CD4-positive, alpha-beta T cell treated with Interleukin-21 for 1 hour (primary cell): ENCODE measurements at places on chromosomes 11 and 22.
A peak's percentile ranks its signal among the peaks of the same experiment; 100 is the strongest.

DNA sequence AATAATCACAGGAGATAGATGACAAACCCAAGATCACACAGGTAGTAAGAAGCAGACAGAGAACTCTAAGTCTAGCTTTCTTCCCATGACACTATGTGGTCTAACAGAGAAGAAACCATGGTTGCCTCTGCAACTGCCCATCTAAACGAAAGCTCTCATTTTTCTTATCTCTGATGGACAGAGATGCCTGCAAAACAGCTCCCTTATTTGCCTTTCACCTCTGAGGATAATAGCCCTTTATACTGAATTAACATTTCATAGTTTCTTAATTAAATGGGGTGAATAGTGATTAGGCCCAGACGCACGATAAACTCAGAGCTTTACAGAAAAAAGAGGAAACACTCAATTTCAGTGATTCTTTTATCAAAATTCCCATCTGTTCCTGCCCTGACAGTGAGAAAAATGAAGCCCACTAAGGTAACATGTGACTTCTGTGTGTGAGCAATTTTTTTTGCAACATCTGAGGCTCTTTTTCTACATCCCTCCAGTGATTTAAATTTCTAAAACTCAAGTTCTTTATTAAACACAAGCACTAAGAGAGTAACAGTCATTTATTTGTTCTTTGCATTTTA lies 24.6 kb downstream of the OR2AG2 start:
- no peak for DNase-seq

- DNase-seq = no peak
Observed at GRCh38 chr11:28842716-28843115, 734.5 kb downstream of the METTL15 start.

DNA sequence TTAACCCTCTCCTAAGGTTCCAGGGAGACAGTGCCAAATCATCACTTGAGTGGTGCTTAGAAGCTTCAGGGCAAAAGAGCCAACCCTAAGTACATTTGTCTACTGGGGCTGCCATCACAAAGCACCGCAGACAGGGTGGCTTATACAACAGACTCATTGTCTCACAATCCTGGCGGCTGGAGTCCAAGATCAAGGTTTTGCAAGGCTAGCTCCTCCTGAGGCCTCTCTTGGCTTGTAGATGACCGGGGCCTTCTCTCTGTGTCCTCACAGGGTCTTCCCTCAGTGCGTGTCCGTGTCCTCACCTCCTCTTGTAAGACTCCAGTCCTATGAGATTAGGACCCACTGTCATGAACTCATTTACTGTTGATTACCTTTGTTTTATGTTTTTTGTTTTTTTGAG lies 34.1 kb upstream of the CD81 start:
- no peak for DNase-seq

DNA sequence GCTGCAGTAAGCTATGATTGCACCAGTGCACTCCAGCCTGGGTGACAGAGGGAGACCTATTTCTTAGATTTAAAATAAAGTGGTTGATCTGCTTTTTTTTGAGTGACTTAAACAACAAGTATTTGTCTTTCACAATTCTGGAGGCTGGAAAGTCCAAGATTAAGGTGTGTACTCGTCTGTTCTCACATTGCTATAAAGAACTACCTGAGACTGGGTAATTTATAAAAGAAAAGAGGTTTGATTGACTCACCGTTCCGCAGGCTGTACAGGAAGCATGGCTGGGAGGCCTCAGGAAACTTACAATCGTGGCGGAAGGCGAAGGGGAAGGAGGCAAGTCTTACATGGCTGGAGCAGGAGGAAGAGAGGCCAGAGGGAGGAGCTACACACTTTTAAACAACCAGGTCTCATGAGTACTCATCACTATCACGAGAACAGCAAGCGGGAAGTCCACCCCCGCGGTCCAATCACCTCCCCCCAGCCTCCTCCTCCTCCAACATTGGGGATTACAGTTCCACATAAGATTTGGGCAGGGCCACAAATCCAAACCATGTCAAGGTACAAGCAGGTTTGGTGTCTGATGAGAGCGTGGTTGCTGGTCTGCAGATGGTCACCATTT lies 19.7 kb upstream of the OSBPL5 start:
- DNase-seq = no peak

DNA sequence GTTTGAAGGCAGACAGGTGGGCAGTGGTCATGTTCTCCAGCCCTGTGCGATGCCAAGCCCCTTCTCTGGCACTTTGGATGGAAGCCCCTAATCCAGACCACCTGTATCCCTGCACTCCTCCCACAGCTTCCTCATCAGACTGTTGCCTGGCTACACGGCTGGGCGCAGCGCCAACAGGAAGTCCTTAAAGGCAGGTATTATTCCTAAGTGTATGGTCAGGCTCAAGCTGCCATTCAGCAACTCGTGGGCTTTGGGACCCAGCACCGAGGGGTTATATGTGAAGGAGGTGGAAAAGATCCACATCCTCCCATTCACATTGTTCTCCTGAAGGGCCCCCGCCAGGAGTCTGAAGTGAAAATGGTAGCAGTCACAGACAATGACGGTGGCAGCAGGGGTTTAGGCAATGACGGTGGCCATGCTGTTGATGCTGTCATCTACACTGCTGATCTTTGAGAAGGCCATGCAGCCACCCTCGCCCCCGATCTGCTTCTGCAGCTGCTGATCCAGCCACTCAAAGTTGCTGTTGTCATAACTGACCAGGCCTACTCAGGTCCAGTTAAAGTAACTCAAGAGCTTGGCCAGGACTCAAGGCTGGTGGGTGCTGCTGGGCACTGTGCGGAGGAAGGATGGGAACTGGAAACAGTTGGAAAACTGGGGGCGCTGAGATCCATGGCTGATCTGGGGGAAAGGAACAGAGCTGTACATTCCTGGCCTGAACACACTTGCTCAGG lies 27.7 kb downstream of the OR6Q1 start:
- no peak for DNase-seq

GRCh38 chr11:28820296-28820989 lies 712.3 kb downstream of the METTL15 start:
- no peak for DNase-seq

GRCh38 chr11:105108247-105108646 lies 31.3 kb downstream of the CARD18 start:
- DNase-seq = no peak

- DNase-seq = no peak
Observed at GRCh38 chr11:57230316-57230715, 6.7 kb downstream of the APLNR start.

DNA sequence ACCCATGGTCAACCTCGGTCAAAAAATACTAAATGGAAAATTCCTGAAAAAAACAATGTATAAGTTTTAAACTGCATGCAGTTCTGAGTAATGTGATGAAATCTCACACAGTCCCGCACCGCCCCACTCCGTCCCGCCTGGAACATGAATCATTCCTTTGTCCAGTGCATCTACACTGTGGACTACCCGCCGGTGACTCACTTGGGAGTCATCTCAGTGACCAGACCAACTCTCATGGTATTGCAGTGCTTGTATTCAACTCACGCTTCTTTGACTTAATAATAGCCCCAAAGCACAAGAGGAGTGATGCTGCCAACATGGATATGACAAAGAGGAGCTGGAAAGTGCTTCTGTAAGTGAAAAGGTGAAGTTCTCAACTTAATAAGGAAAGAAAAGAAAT lies 48.8 kb downstream of the ARHGAP32 start:
- no peak for DNase-seq

DNA sequence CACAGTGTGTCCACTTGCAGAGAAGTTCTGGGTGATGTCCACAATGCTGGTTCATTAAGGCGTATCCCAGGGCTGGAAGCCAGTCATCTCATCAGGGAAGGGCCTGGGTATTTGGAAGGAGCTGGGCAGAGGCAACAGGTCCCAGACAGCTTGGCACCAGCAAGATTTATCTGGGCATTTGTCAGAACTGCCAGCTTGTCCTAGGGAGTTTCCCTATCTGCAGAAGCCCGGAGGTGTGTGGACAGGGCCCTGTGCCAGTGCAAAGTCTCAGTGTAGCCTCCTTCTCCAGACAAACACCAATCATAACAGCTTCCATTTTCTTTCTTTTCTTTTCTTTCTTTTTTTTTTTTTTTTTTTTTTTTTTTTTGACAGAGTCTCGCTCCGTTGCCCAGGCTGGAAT lies 125.3 kb upstream of the TIMP3 start:
- DNase-seq = no peak

- no peak for DNase-seq
Observed at GRCh38 chr11:10544491-10545465, 3.8 kb upstream of the RNF141 start.

DNA sequence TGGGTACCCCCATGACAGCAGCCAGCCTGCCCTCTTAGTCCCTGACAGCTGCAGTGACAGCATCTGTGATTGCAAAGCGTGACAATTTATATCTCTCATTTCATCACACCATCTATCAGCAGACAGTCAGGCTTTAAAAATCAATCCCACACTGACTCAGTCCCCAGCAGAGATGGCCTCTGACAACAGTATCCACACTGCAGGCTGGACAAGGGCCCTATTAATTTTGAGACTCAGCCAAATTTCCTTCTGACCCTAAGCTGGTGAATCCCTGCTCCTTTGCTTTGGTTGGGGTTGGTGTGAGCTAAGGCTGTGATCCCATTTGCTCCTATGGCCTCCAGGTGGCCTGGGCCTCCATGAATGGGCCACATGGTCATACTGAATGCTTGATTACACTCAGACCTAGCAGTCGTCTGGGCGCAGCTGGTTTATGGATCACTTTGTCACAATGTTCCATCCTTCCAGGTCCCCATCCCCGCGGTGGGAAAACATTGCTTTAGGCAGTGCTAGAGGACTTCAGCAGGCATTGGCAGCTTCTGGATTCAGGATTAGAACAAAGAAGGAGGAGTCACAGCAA lies 68.2 kb upstream of the B3GAT1 start:
- DNase-seq = no peak

DNA sequence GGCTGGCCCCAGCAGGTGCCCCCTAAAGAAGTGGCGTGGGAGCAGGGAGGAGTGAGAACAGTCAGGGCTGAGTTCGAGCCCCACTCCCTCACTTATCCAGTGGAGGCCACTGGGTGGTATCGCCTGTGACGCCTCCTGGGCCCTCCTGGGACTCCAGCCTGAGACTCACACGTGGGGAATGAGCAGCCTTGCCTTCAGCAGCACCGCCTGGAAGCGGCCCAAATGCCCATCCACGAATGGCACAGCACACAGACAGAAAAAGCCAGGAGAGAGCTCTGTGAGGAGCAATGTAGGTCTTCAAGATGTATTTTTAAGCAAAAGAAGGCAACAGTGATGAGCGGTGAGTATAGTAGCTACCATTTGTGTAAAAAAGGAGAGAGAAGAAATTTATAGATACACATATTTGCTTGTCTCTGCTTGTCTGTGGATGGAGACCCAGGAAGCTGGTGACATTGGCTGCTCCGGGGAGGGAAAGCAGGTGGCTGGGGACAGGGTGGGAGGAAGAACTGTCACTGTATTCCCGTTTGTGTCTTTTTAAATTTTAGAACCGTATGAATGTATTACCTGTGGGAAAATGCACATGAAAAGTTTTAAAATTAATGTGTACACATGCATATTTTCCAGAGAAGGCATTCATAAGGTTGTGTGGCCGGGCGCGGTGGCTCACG lies 13.2 kb downstream of the KCNJ4 start:
- DNase-seq = no peak

- DNase-seq = no peak
Observed at GRCh38 chr11:7307836-7308235, 56.1 kb downstream of the SYT9 start.

- DNase-seq = peak; percentile 23
Observed at GRCh38 chr22:45248832-45249561, 8.3 kb upstream of the KIAA0930 start.

DNA sequence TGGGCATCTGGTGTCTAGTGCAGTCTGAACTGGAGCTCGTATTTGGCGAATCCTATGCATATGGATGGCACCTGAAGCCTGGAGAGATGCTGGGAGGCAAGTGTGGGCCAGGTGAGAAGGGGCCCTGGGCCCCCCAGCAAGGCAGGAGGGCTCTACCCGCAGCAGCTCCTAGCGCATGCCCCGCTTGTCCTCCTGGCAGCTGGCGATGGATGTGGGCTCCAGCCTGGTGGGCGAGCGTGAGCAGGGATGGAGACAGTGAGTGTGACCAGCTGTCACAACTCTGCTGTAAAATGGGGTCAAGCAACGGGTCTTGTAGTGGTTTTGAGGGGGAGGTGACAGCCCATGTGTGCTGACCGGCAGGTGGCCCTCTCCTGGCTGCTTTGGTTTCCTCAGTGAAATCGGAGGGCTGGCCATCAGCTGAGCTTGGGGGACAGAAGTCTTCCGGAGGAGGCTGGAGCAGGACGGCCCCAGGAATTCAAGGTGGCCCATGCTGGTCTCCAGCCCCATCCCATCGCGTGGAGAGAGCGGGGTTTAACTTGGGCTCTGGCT lies 12.0 kb downstream of the FRMD8 start:
- no peak for DNase-seq

DNA sequence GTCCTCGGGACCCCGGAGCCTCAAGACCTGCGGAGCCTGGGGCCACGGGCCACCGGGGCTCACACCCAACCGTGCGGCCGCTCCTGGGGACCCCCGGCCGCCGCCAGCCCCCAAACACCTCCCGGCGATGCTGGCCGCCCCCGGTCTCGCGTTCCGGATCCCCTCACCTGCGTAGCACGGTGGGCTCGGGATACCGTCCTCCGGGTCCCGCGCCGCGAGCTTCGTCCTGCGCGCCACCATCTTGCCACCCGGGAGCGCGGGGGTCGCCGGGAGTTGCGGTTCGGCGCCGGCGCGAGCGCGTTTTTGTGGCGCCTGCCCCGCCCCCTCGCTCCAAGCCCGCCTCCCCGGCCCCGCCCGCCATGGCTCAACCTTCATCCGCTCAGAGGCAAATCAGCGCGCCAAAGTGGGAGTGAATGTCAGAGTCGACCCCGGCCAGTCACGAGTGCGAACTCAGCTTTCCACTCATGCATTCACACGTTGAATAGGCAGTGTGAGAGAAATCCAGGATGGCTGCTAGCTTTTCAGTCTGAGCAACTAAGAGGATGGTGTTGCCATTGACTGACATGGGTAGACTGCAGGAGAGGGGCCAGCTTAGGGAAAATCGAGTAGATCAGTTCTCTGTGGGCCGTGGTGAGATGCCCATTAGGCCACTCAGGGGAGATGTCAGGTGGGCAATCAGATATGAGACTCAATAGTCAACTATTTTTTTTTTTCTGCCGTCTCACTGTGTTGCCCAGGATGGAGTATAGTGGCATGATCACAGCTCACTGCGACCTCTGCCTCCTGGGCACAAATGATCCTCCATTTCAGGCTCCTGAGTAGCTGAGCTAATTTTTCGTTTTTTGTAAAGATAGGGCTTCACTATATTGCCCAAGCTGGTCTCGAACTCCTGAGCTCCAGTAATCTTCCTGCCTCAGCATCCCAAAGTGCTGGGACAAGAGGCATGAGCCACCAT lies 28.3 kb downstream of the SERHL2 start:
- DNase-seq = peak; percentile 80

GRCh38 chr11:109432105-109432504 lies 10.1 kb downstream of the C11orf87 start:
- no peak for DNase-seq

- peak; percentile 51 for DNase-seq
Observed at GRCh38 chr11:86245369-86246292, 1.1 kb downstream of the EED start.

- no peak for DNase-seq
Observed at GRCh38 chr11:15793043-15793996, 563.0 kb downstream of the SOX6 start.

DNA sequence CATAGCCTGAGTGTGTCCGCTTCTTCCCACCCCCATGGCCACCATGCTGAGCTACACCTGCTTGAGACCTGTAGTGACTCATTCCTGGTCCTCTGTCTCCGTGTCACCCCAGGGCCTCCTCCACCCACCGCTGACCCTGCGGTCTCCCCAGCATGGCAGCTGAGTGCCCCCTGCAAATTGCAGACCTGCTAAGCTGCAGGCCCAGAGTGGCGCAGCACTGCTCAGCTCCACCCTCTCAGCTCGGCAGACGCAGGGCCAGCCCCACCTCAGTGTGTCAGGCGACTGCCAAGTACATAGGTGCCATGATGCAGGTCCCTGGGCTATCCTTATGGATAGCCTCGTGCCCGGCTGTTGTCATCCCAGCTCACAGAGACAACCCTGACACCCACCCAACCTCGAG lies 13.1 kb downstream of the MS4A15 start:
- DNase-seq = no peak
